ENCODE measurements at places on chromosomes 2 and 18.

DNA sequence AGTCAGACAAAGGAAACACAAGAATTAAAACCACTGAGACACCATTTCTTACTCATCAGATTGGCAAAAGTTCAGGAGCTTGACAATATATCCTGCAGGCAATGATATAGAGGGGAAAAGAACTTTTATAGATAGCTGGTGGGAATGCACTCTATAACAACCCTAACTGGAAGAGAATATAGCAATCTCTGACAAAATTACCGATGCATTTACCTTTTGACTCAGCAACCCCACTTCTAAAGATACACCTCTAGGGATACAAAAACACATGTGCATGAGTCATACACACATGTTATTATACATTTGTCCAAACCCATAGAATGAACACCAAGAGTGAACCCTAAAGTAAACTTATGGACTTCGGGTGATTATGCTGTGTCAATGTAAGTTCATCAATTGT lies 79.4 kb upstream of the SRD5A2 start:
- DNase-seq = no peak

DNA sequence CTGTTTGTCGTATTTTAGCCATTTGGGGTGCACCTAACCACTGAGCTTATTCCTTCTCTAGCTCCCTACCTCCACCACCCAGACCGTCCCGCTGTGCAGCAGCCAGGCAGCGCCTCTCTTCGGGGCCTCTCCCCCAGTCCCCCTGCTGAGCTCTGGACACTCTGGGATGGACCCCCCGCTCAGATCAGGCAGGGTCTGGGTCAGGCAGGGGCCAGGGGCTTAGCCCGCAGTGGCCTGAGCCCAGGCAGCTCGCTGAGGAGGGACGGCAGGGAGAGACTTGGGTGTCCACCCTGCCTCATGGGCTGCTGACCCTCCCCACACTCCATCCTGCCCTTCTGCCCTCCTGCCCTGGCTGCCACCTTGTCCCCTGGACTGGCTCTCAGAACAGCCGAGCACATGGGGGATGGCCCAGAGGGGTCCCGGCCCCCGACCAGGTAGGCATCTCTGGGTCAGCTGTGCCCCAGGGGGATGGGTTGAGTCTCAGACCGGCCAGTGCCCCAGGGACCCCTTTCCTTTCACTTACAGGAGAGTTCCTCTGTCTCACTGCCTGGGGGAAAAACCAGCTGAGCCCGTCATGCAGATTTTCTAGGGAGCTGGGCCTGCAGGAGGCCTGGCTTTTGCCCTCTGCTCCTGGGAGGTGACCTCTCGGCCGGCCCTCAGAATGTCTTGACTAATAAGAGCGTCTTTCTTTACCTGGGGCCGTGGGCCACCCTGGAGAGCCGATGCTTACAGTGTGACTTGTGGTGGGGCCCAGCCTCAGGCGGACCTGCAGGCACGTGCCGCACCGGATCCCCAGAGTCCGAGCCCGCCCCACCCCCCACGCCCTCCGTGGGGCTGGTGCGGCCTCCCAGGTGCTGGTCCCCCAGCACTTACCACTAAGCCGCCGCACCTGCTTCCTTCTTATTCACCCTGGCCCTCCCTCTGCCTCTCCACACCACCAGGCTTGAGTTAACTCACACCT lies 22.8 kb upstream of the PXDN start:
- no peak for DNase-seq

GRCh38 chr18:11323359-11323819 lies 174.0 kb upstream of the PIEZO2 start:
- peak; percentile 55 for DNase-seq

DNA sequence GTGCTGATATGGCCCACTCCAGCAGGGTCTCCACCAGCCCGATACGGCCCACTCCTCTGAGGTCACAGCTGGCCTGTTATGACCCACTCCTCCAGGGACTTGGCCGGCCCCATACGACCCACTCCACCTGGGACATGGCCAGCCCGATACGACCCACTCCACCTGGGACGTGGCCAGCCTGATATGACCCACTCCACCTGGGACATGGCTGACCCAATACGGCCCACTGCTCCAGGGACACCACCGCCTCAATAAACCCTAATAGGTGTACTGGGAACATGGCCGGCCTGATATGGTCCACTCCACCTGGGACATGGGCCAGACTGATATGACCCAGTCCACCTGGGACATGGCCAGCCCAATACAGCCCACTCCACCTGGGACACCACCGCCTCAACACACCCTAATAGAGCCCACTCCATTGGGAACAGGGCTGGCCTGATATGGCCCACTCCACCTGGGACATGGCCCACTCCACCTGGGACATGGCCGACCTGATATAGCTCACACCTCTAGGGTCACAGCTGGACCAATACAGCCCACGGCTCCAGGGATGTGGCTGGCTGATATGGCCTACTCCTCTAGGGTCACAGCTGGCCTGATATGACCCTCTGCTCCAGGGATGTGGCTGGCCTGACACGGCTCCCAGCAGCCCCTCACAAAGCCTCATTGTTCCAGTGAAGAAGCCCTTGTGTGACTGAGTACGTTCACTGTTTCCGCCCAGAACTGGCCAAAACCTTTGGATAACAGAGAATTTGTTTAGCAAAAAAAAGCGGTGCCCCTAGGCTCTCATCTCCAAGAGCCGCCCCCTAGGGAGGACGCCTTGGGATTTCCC lies 245.6 kb downstream of the HDAC4 start:
- DNase-seq = no peak

DNA sequence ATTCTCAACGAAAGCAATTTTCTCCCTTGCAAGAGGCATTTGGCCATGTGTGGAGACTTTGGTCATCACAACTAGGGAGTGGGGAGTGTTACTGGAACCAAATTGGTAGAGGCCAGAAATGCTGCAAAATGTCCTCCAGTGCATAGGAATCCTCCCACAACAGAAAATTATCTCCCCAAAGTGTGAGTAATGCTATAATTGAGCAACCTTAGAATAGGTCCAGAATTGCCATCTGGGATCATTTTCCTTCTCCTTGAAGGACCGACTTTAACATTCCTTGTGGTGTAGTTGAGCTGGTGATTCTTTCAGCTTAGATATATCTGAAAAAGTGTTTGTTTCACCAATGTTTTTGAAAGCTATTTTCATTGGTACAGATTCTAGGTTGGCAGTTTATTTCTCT lies 111.2 kb upstream of the SMIM21 start:
- peak; percentile 77 for DNase-seq

DNA sequence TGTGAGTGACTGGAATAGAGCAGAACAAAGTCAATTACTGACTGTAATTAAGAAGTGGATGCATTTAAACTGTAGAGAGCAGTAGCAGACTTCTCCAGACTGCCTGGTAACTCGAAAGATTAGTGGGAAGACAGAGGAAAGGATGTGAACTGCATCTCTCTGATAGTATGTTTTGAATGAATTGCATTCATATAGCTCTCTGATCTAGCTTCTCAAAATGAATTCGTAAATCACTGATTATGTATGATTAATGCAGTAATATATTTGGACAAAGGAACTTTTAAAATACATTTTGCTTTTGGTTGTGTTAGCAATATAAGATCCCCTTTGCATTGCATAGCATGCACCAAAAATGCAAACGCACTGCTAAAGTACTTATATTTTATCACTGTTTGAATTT lies 304.0 kb downstream of the ARHGAP15 start:
- DNase-seq = peak; percentile 31

GRCh38 chr2:232487385-232488096 lies at the start of gene ECEL1:
ECEL1 (minus strand) TSS chr2:232487834; CDS start chr2:232486653, 1,181 bp downstream.
- no peak for DNase-seq

GRCh38 chr2:161232571-161232970 lies 72.3 kb downstream of the TANK start:
- no peak for DNase-seq

DNA sequence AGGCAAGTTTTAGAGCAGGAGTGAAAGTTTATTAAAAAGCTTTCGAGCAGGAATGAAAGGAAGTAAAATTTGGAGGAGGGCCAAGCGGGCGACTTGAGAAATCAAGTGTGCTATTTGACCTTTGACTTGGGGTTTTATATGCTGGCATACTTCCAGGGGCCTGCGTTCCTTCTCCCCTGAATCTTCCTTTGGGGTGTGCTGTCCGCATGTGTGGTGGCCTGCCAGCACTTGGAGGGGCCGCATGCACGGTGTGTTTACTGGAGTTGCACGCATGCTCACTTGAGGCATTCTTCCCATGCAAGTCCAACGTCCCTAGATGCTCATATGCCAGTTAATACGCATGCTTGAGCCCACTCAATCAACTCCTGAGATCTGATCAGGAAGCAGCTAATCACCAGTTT lies 78.3 kb upstream of the MAP4K4 start:
- DNase-seq = no peak

DNA sequence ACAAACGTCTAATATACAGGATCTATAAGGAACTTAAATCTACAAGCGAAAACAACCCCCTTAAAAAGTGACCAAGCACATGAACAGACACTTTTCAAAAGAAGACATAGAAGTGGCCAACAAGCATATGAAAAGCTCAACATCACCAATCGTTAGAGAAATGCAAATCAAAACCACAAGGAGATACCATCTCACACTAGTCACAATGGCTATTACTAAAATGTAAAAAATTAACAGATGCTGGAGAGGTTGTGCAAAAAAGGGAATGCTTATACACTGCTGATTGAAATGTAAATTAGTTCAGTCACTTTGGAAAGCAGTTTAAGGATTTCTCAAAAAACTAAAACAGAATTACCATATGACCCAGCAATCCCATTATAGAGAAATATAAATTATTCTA lies 1148.5 kb upstream of the FAM98A start:
- DNase-seq = no peak

GRCh38 chr2:162424816-162425215 lies 80.9 kb downstream of the GCA start:
- DNase-seq = no peak

DNA sequence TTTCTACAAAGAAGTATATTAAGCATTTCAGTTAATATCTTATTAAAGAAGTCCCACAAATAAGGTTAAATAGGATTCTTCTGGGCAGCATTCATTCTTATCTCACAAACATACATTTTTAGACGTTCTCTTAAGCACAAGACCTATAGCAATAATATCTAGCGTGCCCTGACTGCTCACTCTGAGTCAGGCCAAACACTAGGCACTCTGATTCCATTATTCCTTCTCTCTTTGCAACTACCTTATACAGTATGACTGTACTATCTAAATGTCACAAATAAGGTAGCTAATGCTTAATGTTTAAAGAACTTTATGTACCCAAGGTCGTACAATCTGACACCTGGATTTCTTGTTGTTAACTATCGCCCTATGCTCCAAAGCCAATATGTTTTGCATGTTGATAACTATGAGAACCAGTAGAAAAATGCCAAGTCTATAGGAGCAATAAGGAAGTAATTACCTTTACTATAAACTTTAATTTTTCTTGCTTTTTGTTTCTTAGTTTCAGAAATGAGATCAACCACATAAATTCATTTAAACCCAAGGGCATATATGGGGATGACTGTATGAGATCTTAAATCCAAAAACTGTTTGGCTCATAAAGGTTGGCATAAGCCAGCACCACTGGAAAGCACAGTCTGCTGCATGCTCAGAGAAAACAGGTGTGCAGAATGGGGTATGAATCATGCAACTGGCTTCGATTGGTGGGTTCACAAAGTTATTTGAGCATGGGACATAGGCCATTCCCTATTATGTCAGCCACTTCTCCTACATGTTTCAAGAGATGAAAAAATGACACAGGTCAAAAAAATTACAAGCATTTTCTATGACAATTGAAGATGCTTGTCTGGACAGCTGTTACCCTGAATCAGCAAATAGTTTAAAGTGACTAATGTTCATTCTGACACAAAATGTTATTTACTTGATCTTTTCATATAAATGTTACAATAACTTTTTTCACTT lies 352.0 kb downstream of the IRS1 start:
- DNase-seq = peak; percentile 44

DNA sequence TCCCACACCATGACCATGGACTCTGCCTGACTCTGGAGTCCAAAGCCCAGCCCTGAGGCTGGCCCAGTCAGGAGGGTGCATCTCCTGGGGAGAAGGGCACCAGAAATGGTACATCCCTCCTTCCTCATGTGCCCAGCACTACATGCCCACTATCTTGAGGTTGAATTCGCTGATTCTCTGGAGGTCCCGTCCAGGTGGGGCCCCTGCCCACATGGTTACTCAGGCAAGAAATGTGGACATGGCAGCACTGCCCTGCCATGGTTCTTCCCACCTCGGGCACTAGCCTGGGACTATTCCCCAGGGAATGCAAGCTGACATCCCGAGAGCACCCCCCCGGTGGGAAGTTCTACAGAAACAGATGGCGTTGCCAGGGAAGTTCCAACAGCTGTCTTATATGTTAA lies 15.3 kb upstream of the HES6 start:
- DNase-seq = no peak

DNA sequence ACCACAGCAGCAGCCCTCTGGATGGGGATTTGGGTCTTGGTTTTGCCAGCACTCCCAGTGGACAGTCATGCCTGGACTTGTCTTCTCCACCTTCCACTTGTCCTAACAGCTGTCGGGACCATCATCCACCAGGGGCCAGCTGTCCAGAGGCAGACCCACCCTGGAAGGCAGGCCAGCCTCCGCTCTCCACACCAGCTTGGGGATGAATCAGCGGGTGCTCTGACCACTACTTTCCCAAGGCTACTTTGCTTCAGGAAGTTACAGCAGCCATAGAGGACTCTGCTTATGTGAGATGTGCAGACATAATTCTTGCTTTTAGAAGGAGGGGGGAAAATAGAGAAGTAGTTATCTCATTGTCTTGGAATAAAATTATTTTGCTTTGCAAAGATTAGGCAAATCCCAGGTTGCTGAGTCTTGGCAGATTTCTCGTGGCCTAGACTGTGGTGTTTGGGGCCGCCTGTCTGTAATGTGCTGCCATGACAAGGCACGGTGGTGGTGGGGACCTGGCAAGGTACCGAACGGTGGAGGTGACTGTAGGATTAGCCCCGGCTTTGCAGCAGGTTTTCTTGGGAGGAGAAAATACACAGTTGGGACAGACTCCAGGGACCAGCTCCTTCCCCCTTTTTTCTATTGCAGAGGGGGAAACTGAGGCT lies 148.7 kb downstream of the AGAP1 start:
- peak; percentile 61 for DNase-seq

DNA sequence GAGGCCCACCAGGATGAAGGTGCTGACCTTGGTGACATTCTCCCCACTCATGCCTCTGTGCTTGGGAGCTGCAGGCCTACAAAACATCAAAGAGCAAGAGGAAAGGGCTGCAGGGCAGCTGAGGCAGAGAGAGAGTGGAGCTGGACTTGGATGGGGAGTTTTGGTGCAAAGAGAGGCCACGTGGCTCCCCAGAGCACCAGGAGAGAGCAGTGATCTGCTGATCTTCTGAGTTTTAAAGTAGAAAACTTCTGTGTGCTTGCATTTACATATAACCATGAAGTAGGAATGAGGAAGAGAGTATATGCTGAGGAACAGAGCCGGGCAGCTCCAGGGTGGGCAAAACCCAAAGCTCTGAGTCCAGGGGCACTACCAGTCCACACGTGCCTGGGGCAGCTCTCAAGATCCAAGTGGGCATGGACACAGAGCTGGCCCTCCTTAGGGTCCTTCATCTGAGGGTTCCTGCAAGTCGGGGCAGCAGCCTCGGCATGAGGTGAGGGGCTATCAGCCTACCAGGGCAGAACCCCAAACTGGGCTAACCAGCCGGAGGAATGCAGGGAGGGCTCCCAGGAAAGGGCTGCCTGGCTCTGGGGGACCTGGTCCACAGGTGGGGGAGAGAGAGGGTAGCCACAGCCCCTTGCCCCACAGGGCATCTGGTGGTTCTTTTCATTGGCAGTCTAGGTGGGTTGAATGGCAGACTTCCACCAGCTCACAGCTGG lies at the start of gene OR6B2:
Gene OR6B2 (minus strand): TSS at position 51 of the 716 bp plus-strand sequence. CDS start 0 bp downstream, at position 51.
- no peak for DNase-seq
